Activated CD4-positive, alpha-beta memory T cell treated with anti-CD3 and anti-CD28 coated beads for 36 hours (primary cell): ENCODE measurements at places on chromosomes 16 and 17.
A peak's percentile ranks its signal among the peaks of the same experiment; 100 is the strongest.

- DNase-seq, result no peak
Observed at GRCh38 chr16:69393898-69394849, 8.4 kb upstream of the TERF2 start.

GRCh38 chr17:66098040-66098439 lies 93.9 kb downstream of the CEP112 start:
- no peak for DNase-seq

DNA sequence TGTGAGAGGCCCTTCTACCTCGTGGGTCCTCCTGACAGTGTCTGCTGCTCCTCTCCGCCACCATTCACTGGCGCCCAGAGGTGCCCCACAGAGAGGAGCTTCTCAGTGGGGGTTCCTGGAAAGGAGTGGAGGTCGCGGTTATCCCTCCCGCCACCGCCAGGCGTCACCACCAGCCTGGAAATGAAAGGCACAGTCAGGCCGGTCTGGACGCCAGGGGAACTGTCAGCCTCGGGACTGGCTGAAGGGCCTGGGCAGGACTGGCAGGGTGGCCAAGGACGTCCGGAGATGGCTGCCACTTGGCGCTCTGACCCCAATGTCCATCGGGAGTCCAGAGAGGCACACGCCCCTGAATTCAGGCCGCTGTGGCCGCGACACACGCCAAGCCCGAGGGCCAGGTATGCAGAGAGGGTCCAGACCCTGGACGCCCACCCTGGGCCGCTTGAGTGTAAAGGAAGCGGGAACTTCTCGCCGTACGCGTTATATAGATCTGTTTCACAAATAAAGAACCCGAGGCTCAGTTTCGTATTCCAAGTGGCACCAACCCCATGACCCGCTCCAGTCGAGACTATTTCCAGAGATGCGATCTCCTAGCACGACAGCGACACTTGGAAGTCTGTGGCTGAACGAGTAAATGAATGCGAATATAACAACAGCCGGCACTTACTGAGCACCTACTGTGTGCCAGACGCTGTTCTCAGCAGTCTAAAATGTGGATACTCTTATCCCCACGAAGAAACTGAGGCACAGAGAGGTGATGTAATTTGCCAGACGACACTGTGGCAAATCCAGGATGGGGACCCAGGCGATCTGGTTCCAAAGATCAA lies 7.6 kb upstream of the NXPH3 start:
- DNase-seq, result peak; percentile 90

GRCh38 chr16:48383009-48383876 lies 2.0 kb downstream of the SIAH1 start:
- DNase-seq, result no peak

- no peak for DNase-seq
Observed at GRCh38 chr16:66614161-66614802, 9.8 kb downstream of the CMTM3 start.

GRCh38 chr17:46782250-46782953 lies 36.1 kb downstream of the WNT3 start:
- peak; percentile 47 for DNase-seq

DNA sequence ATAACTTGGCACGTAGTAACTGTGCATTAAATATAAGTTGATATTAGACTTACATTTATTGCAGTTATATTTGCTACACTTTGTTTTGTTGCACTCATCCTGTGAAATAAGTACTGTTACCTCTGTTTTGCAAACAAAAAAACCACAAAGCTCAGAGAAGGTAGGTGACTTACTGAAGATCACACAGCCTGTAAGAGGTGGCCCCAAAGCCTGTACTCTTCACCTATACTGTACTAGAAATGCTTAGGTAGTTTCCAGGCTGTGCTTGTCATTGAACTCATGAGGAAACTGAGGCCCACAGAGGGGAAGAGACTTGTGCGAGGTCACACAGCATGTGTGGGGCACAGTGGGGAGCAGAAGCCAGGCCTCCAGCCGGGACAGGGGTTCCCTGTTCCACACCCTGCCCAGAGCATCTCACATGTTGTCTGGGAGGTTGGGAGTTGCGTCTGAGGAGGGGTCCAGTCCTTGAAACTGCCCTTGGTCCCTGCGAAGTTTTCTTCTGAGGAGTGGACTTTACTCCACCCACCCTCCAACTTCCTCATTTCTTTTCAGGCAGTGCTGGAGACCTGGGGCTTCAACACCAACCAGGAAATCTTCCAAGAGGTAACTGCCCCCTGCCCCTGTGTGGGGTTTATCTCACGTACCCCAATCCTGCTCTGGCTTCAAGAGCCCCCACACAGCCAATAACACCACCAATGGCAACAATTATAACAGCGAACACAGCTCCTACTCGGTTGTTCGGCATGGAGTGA lies 13.0 kb downstream of the CETP start:
- no peak for DNase-seq

DNA sequence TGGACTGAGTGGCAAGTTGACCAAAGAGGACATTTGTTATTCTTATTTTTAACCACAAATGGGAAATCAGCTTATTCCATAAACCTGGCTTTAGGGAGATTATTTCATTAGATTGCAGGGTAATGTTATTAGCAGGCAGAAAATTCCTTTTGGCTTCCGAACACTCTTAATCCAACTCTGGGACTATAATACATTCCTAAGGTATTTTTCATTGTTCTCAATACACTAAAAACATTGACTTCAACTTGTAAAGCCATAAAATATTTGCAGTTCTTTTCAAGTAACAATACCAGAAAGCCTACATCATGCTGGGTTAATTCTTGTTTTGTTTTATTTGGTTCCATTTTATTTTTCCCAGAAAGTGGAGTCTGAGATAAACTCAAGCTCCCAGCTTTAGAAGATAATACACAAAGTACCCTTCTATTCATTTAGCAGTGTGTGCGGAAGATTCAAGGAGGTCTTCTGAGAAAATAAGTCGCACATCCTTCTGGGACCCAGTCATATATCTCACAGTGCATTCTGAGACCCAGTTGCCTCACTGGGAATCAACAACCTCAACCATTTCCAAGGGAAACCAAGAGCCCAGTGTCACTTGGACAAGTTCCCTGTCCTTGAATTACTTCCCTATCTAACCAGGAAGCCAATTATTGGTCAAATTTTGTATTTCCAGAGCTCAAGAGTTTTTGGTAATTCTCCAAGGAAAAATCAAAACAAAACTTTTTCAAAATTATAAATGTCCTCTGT lies 389.6 kb upstream of the DYNLRB2 start:
- no peak for DNase-seq

- DNase-seq, result peak; percentile 70
Observed at GRCh38 chr16:89093602-89094251, at the start of gene ACSF3. Gene ACSF3, plus strand, starts transcription at chr16:89093852. Its CDS starts 6,830 bp downstream, at chr16:89100682.

- no peak for DNase-seq
Observed at GRCh38 chr16:54158986-54159385, 127.6 kb downstream of the IRX3 start.

GRCh38 chr16:83403761-83404160 lies 404.0 kb upstream of the HSBP1 start:
- no peak for DNase-seq

- no peak for DNase-seq
Observed at GRCh38 chr16:66091471-66091891, 275.0 kb upstream of the CDH5 start.

GRCh38 chr16:68298907-68299561 lies 11.7 kb downstream of the SLC7A6OS start:
- no peak for DNase-seq

GRCh38 chr17:19410091-19410490 lies 941 bp upstream of the RNF112 start:
- no peak for DNase-seq

DNA sequence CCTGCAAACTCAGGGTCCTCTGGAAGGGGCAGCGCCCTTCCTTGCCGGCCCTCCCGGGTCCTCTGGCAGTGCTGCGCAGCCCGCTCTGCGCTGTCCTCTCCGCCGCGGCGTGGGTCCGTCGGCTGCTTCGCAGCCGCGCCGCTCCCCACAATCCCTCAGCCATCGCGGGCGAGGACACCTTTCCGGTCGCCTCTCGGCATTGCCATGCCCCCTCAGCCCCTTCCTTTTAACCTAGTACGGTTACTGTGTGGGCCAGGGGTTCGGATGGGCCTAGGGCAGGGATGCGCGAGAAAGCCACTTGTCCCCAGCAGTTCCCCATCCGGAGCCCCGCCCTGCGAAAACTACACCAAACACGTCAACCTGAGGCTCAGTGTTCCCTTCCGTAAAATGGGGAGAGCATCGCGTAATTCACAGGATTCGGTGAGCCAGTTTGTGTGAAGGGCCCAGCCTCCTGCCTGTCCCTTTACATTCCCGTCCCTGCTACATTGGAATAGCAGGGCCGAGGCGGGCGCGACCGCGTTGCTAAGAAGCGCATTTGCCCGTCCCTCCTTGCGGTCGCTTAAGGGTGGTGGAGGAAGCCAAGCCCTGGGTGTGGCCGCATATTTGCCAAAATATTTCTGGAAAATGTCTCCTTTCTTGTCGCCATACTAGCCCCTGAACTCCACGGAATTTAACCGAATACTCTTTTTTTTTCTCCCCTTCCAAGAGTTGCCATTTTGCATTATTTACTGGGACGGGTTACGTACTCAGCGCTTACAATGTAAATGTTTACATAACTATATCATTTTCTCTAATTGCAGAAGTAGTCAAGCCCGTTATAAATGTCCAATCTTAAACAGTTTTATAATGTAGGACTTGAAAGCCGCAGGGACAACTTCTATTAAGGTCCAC lies 13.2 kb downstream of the COPZ2 start:
- peak; percentile 65 for DNase-seq

DNA sequence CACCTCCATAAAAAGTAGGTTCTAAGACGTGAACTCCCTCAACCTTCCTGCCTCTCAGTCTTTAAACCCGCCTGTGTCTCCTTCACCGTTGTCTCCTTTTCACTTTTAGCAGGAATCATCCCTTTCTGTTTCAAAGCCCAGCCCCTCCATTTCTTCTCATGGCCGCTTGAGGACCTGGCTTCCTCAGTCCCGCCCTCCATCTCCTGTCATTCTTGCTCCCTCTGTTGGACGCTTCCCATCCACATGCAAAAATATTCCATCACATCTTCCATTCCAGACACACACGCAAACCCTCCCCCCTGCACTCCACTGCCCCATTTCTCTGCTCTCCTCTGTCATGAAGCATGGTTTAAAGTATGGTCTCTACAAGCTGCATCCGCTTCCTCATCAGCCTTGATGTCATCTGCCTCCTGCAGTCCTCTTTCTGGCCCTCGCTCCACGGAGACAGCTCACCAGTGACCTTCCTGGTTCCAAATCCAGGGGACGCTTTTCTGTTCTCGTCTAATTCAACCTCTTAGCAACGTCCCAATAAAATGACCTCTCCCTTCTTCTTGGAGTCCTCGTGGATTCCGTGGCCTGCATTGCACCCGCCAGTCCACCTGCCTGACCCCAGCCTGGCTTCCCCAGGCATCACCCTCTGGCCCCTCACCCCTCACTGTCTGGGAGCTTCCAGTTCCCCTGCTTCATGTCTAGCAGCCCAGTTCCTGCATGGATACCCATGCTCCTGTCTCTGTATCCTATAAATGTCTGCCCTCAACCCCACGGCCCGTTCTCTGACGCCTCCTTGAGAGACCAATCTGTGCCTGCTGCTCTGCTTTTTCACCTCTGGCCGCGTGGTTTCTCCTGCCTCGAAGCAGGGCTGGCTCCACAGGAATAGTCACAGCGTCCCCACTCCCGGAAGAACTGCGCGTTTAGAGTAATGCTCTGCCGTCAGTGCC lies 26.2 kb downstream of the ANKRD40 start:
- no peak for DNase-seq

DNA sequence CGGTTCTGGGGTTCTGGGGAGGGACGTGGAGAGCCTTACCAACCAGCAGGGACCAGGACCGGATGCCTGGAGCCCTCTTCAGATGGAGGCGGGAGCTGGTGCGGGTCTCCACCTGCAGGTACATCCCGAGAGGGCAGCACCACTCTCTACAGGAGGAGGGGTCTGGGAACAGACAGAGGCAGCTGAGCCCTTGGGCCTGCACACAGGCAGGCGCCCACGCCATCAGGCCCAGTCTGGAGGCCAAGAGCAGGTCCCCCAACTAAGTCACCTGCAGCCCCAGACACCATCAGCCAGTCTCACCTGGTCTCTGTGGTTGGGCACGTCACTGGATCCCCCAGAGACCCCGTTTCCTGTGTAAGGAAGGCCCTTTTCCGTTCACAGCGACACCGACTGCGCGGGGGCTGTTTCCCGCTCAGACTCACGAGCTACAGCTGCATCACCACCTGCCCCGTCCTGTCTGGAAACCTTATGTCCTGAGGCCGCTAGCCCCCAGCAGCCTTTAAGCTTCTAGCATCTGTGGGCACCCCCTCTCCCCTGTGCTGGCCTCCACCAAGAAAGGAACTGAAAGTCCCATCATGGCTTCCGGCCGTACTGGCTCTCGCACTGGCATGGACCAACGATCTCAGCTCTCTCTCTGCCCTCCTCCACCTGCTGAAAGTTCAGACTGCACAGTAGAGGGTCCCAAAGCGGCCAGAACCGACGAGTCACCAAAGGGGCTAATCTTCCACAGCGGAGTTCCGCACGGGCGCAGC lies 1.2 kb downstream of the CYBC1 start:
- peak; percentile 85 for DNase-seq

GRCh38 chr16:67177743-67178699 lies 5.7 kb downstream of the MATCAP1 start:
- peak; percentile 73 for DNase-seq

GRCh38 chr16:85394456-85395206 lies 218.5 kb upstream of the GSE1 start:
- no peak for DNase-seq

- peak; percentile 81 for DNase-seq
Observed at GRCh38 chr16:3187798-3188674, at the start of gene OR1F1. Gene OR1F1, plus strand, starts transcription at chr16:3188204.

- DNase-seq, result peak; percentile 14
Observed at GRCh38 chr17:13337864-13338371, 263.8 kb downstream of the HS3ST3A1 start.

DNA sequence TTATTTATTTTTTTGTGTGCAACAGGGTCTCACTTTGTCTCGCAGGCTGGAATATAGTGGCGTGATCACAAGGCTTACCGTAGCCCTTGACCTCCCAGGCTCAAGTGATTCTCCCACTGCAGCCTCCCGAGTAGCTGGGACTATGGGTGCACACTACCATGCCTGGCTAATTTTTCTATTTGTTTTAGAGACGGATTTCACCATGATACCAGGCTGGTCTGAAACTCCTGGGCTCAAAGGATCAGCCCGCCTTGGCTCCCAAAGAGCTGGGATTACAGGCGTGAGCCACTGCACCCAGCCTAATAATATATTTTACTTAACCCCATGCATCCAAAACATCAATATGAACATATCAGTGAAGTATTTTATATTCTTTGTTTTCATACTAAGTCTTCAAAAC lies 2.0 kb downstream of the CCDC200 start:
- no peak for DNase-seq

GRCh38 chr17:2295575-2295974 lies 8.0 kb downstream of the SMG6 start:
- DNase-seq, result peak; percentile 25

GRCh38 chr16:64416216-64417005 lies 705.5 kb downstream of the CDH11 start:
- DNase-seq, result no peak

- no peak for DNase-seq
Observed at GRCh38 chr17:75499313-75500022, 15.9 kb downstream of the CASKIN2 start.
